ENCODE measurements at places on chromosomes 7 and 10.

DNA sequence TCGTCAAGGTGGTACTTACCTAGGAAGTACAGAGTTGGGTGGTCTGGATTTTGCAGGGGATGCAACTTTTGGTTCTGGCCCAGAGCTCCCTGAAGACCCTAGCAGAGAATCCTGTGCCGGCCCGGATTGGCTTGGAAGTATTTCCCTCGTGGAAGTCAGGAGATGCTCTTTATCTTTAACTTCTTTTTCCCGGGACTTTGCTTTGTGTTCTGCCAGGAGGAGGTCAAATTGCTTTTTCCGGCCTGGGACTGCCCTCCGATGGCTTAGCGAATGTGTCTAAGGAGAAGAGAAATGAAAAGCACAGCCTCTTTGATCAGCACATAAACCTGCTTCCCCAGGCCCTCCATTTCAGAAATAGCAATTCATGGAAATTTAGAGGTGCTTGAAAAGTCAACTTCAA lies 57.0 kb upstream of the EFCAB10 start:
- no peak for DNase-seq

DNA sequence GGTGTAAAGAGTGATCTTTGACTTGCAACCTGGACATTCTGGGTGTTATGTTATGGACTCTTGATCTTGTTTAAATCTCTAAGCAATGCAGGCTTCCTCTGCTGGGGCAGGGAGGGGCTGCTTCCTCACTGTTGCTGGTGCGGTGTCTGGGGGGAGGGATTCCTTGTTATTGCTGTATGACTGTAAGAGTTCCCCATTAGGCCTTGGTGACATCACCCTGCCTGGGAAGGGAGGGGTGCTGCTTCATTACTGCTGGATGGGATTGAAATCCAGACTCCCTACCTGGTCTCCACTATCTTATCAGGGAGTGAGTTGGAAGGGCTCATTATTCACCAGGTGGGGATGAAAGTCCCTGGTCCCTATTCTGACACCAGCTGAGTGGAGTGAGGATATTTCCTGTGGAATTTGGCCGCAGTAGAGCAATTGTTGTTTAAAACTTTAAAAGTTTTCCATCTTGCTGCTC lies 8.8 kb downstream of the OGDH start:
- DNase-seq: peak; percentile 52

DNA sequence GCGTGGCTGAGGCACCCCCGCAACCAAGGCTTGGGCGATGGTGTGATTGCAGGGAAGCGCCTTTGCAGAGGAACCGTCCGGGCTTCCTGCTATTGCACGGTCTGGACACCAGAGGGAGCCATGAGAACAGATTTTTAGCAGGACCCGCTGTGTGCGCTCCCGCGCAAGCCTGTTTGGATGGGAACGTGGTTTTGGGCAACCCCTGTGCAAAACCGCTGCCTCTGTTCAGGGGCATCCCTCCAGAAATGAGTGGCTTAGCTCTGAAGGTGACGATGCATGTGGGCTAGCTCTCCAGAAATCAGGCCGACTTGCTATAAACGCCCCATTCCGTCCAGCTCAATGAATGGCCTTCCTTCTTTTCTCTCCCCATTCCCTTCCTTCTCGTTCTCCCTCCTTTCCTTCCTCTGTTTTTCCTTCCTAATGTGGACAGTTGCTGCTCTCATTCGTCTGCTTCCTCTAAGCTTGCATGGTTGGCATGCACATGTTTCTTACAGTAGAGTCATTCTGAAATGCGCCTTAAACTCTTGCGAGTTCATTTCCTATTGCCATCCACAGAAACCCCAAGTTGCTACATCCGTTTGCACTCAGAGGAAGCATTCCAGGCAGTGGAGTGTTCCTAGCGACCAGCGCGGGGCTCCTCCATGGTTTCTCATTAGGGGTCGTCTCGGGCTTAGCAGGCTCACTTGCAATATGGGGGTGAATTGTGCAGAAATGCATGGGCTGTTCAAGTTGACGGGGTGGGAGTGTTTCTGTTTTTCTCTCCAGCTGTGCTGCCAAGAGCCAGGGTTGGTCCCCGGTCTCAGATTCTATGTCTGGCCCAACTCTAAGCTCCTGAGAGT lies 302.5 kb upstream of the GALNT17 start:
- DNase-seq: peak; percentile 92

- DNase-seq: no peak
Measured at GRCh38 chr7:52741670-52742290, 293.7 kb upstream of the POM121L12 start.
